ENCODE measurements at places on chromosomes 7 and 10.
A peak's percentile ranks its signal among the peaks of the same experiment; 100 is the strongest.

DNA sequence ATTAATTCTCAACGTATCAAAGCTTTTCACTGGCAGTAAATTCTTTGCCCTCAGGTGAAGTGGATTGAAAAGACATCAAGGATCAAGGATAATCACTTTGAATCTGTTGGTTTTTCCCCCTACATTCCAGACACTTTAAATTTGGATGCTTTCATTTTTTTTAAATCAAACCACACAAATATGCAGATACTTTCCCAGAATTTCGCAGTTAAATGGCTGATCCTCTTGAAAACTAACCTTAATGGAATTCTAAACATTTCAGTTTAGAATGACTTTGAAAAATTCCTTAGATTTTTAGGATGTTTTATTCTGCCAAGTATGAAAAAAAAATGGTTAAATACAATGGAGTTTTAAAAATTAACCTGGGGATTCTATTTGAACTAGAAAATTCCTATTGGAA is 325.9 kb downstream of the GFRA1 start:
- DNase-seq: no peak

- DNase-seq: no peak
Measured at GRCh38 chr10:17209881-17210280, 8.4 kb upstream of the TRDMT1 start.

DNA sequence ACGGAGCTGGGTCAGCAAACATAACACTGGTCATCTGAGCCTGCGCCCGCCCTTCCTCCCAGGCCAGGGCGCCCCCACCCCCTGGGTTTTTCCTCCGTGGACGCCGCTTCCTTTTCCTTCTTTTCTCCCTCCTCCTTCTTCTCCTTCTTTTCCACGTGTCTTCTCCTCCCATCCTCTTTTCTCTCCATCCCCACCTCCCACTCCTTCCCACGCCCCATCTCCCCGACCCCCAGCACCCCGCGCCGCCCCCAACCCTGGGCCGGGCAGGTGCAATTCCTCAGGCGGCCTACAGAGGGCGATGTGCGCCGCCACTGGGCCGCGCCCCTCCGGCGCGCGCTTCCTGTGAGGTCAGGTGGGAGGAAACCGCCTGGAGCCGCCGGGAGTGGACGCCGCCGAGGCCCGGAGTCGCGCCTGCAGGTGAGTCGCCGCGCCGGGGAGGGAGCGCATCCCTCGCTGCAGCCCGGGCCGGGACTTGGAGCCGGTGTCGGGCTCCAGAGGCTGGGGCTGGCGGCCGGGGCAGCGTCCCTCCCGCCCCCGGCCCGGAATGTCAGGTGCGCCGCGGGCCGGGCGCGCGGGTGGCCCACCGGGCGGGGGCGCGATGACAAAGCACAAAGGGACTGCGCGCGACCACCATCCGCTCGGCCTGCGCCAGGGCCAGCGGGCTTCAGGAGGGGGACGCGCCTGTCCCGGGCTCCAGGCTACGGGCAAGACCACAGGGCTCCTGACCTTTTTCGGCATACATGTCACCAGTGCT is at the start of gene FAM241B:
Gene FAM241B, plus strand, starts transcription at position 351 of the 754 bp plus-strand sequence. CDS start 1,497 bp downstream, outside the sequence.
- no peak for DNase-seq

DNA sequence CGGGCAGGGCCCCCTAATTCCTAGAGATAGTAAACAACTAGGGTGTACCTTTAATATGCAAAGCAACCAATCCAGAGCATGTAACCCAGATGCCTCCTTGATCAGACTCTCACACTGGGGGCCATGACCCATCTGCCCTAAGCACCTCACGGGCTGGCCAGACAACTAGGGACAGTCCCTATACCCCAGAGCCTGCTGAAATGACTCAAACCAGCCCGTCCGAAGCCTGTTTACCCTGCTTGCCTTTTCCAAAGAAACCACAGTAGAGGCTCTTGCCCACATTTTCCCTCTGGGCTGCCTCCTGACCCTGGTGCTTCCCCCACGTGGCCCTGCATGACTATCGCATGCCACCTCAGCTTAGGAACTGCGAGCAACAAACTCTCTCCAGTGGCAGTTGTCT is 46.2 kb downstream of the RGS10 start:
- DNase-seq: peak; percentile 29
